ENCODE measurements at places on chromosomes 11 and 22.
A peak's percentile ranks its signal among the peaks of the same experiment; 100 is the strongest.

GRCh38 chr11:29527391-29527936 lies 489.4 kb downstream of the KCNA4 start:
- DNase-seq = peak; percentile 32

GRCh38 chr22:44646668-44647067 lies 55.3 kb upstream of the PRR5 start:
- no peak for DNase-seq

DNA sequence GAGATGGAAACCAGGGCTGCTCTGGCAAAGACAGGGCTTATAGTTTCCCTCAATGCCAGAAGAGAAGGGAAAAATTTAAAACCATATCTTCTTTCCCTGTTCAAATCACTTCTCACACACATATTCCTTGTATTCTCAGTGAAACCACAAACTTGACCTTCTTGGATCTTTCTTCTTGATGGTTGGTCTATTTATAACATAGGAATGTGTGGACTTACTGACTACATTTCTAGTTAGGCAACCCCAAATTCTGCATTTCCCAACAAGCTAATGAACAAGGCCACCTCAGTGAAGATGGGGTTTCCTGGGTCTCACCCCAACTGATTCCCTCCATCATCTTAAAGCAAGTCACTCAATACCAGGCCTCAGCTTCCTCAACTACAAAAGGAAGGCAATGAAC lies 3.8 kb upstream of the QSER1 start:
- DNase-seq = no peak

DNA sequence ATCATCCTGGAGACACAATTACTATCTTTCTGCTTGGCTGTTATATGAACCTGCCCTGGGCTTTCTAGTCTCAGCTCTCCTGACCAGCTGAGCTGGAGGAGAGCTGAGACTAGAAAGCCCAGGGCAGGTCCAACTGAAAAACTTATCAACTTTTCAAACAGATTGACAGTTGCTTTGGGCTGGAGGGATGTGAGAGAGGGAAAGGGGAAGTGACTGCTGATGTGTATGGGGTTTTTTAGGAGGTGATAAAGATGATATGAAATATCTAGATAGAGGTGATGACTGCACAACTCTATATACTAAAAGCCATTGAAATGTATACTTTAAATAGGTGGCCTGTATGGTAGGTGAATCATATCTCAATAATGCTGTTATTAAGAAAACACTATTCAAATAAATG lies 60.2 kb upstream of the CHRM4 start:
- no peak for DNase-seq
